ENCODE measurements at places on chromosomes 11 and 22.

DNA sequence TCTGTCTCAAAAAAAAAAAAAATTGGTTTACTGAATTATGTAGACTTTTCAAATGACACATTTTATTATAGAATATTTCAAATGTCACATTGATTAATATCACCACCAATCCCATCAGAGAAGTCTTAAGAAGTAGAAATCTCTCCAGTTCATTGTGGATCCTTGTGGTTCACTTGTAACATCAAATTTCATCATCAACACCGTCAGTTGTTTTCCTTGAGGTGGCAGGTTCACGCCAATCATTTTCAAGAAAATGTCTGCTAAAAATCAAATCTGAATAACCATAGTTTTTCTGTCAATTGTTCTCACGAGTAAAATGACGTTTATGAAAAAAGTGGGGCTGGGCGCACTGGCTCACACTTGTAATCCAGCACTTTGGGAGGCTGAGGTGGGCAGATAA lies 50.3 kb downstream of the TMPRSS5 start:
- no peak for DNase-seq

DNA sequence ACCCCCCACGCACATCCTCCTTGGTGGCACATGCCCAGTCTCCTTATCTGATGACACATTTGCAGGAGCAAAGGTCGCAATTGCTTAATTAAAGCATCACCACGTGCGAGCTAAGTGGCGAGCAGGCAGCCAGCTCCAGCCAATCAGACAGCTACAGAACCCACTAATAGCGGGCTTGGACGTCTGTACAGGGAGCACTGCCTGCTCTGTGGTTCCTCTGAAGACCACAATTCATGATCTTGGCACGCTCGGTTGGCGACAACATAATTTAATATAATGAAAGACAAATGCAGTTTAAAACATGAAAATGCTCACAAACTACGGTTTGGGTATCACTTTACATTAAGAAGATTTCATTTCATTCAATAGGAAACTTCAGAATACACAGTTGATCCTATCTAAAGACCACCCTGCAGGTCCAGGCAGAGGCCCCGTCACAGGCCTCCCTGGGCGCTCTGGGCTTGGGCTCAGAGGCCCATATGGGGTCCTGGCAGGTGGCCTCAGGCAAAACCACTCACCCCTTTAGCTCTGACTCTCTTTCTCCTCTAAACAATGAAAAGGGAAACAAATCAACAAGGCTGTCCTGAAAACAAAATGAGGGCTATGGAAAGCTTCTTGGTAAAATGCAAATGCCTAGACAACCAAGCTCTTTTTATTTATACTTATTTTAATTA lies 10.4 kb downstream of the PACSIN2 start:
- peak; percentile 36 for DNase-seq

GRCh38 chr11:13745165-13745564 lies 76.7 kb downstream of the FAR1 start:
- no peak for DNase-seq

GRCh38 chr22:42202669-42203068 lies 67.8 kb downstream of the TCF20 start:
- peak; percentile 5 for DNase-seq

GRCh38 chr11:131353766-131354165 lies 16.6 kb upstream of the NTM start:
- DNase-seq: no peak

GRCh38 chr22:36153501-36154422 lies 6.8 kb downstream of the APOL3 start:
- DNase-seq: no peak

DNA sequence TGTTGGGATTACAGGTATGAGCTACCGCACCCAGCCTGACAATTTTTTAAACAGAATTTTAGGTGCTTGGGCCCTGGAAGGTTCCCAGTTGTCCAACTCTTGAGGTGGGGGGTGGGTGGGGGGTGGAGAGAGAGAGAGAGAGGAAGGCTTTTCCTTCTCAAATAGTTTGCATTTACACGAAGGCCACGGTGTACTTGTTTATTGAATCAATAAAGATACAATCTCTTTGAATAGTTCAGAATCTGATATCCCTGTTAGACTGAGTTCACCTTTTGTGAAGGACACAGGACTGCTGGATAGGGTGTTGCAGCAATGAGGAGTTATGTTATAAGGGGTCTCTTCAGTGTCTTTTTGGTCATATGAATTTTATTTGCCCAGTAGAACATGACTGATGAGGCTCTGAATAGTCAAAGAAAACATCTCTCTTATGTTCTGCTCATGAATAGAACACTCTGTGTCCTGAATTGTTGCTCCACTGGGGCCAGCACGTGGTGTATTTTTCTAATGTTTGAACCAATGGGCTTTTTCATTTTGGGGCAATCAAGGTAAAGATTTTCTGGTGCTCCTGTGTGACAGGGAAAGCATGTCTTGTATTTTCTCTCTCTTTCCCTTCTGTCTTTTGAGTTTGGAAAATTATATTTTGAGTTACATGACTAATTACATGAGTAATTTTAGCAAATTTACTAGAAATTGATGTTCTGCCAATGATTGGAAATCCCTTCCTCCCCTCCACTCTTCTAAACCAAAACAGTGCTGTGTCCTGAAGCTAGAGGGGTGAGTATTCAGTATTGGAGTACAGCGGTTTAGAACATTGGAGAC lies 61.7 kb downstream of the PTPRJ start:
- DNase-seq: no peak

DNA sequence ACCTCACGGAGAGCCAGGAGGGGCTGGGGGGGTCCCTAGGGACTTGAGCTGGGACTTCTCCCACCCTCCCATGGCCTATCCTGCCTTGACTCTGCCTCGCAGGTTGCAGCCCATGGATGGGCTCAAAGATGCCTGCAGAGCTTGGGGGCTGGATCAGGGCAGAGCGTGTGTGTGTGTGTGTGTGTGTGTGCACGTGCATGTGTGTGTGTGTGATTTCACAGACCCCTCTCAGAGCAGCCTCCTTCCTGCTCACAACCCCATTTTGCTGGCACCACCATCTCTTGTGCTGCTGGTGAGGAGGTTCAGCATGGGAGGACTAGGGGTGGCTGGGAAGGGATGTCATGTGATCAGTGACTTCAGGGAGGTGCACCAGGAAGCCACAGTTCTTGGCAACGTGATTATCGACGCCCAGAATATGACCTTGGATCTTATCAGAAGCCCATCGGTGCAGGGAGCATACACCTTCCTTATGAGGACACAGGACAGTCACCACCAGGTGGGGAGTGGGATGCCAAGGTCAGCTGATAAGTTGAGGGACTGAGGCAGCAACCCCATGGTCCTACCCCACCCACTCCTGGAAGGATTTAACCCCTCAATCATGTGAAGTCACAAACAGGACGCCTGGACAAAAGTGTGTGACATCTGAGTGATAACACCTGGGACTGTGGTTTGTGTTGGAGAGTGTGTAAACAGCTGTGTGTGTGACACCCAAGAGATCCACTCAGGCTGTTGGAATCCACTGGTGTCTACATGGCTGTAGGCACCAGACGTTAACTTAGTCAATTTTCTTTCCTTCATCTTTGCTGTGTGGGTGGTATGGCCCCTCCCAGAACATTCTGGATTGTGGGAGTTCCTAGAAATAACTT lies 1.8 kb upstream of the NAALADL1 start:
- DNase-seq: no peak

- no peak for DNase-seq
Observed at GRCh38 chr11:69054397-69055211, 5.9 kb downstream of the TPCN2 start.

- DNase-seq: no peak
Observed at GRCh38 chr11:126930091-126930841, 70.3 kb downstream of the KIRREL3 start.

Measured in AG04449 (cell line).